ENCODE measurements at places on chromosomes 3 and 15. TPM values are rescaled to one million over a fixed set of nuclear protein-coding genes. Genes with fewer than 3 reads are reported as not detected.

The LSMEM2 gene
- not detected for total RNA-seq

GRCh38 chr3:4162096-4162495 is 141.1 kb upstream of the SETMAR start:
- H3K4me1 ChIP-seq: no peaks in the 10 kb centered on the region
- no peak for DNase-seq
- no peaks in the 10 kb centered on the region for H3K36me3 ChIP-seq
- H3K4me3 ChIP-seq: no peak overlapping the region
- H3K27me3 ChIP-seq: no peaks in the 10 kb centered on the region

GRCh38 chr15:90684281-90684680 is 32.9 kb upstream of the BLM start:
- H3K4me3 ChIP-seq: no peak overlapping the region
- no peaks in the 10 kb centered on the region for H3K36me3 ChIP-seq
- no peak overlapping the region for H3K27ac ChIP-seq

GRCh38 chr3:138127636-138128365 is 4.4 kb downstream of the A4GNT start:
- H3K4me3 ChIP-seq: no peak overlapping the region
- no peak for DNase-seq
- peaks cover 7% of the 10 kb centered on the region for H3K27me3 ChIP-seq

DNA sequence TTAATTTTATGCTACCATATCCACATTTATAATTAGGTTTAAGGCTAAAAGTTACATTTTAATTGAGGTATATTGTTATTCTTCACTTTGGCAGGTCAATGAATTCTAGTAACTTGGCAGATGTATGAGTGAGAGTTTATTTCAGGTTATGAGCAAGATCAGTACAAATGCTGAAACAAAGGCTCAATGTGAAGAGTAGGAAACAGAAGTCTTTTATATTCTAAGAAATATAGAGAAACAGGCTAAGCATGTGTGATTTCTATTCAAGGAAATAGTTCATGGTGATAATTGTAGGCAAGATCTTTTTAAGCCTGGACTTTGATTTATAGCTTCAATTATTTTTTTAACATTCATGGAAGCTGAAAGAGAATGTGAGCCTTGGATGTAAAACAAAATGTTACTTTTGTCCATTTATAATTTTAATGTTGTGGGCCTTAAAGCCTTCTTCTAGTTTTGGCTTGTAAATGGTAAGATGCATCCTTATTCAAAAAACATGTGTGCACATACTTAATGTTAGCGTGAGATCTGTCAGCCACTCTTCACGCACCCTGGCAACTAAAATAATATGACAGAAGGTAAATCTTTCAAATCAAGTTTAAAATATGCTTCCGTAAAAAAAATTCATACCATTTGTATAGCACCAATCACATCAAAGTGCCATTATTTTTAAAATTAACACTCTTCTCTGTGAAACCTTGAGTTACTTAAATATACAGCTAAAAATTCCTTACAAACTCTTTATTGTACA is 22.8 kb upstream of the OSTN start:
- H3K27me3 ChIP-seq: peaks cover 4% of the 10 kb centered on the region
- H3K27ac ChIP-seq: no peak overlapping the region
- DNase-seq: no peak
- H3K4me1 ChIP-seq: no peaks in the 10 kb centered on the region

The HESX1 gene
- 1.7 TPM for total RNA-seq

DNA sequence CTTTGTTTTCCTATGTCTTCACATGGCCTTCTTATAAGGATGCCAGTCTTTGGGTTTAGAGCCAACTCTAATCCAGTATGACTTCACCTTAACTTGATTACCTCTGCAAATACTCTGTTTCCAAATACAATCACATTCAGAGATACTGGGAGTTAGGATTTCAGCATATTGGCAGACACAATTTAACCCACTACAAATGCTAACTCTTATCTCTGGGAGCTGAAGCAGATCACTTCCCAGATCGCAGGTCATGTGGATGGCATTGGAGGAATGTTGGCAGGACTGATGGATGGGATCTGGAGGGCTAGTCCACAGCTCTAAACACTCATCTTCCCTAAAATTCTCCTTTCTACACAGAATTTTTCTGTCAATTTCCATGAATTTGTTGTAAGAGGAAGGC is 46.2 kb upstream of the ADGRG7 start:
- peaks cover 12% of the 10 kb centered on the region for H3K36me3 ChIP-seq
- peaks cover 34% of the 10 kb centered on the region for H3K4me1 ChIP-seq
- H3K4me3 ChIP-seq: no peak overlapping the region
- DNase-seq: no peak
- H3K27ac ChIP-seq: no peak overlapping the region

- peaks cover 3% of the 10 kb centered on the region for H3K36me3 ChIP-seq
- H3K4me1 ChIP-seq: peaks cover 51% of the 10 kb centered on the region
- no peak for DNase-seq
Measured at GRCh38 chr15:52021128-52021671, 2.2 kb downstream of the MAPK6 start.

- no peaks in the 10 kb centered on the region for H3K36me3 ChIP-seq
- H3K27me3 ChIP-seq: peaks cover 22% of the 10 kb centered on the region
- no peak within 1 kb of the TSS for H3K27ac ChIP-seq
- H3K4me3 ChIP-seq: peak within 1 kb of the TSS; percentile 68
- peak; percentile 88 for DNase-seq
Measured at GRCh38 chr3:30894521-30895251, at the start of gene GADL1. Gene GADL1 (minus strand): TSS chr3:30894661. CDS start chr3:30894614, 47 bp downstream.

The RTP2 gene
- not detected for total RNA-seq

The SH2D7 gene
- not detected for total RNA-seq

The GABRR3 gene
- not detected for total RNA-seq

The SLC51B gene
- not detected for total RNA-seq

The CLSTN2 gene
- total RNA-seq: 63.7 TPM

DNA sequence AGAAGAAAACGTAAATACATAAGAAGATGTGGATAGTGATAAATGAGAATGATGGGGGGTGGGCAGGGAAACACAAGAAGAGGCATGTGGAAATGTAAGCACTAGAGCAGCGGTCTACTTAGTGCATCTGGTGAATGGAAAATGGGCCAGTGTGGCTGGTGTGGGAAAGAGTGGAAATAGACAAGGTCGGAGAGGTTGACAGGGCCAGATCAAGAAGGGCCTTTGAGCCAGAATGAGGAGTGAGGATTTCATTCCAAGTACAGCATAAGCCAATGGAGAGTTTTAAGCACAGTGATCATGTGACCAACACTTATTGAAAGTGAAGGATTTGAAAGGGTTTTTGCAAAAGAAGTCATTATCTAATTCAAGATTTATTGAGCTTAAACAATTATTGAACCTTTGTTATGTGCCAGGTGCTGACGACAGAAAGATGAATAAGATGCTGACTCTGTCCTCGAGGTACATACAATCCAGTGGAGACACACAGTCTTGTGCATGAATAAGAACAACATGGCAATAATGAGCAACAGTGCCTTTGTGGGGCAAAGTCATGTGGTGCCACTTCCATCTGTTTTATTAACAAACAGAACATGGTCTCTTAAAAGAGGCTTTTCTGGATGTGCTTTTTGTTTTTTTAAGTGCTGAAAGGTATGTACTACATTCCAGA is 124.1 kb downstream of the MFSD1 start:
- no peak for DNase-seq
- no peaks in the 10 kb centered on the region for H3K4me1 ChIP-seq
- no peak overlapping the region for H3K4me3 ChIP-seq
- H3K36me3 ChIP-seq: no peaks in the 10 kb centered on the region

The PLA1A gene
- 0.82 TPM for total RNA-seq

DNA sequence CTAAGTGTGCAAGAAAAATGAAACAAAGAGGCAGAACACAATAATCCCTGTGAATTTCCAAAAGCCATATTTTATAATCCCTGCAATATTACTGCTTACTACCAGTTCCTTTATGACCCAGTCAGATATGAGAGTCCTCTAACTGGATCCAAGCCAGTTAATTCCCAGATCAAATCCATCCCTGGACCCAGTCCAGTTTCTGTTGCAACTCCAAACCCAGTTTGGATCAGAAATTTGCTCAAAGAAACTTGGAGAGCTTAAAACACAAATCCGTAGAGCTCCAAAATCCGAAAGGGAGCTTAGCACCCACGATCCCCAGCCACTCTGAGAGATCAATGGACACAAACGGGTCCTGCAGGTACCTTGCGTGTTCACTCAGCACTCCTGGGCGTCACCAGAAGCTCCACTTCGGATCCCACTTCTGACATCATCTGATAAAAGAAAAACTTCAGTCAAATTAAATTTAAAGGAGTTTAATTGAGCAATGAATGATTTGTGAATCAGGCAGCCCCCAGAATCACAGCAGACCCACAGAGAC is 32.6 kb upstream of the THUMPD3 start:
- H3K4me1 ChIP-seq: peaks cover 18% of the 10 kb centered on the region
- no peaks in the 10 kb centered on the region for H3K27me3 ChIP-seq
- peaks cover 2% of the 10 kb centered on the region for H3K36me3 ChIP-seq

GRCh38 chr3:113113361-113113760 is 98.0 kb upstream of the BOC start:
- no peak overlapping the region for H3K27ac ChIP-seq
- no peaks in the 10 kb centered on the region for H3K27me3 ChIP-seq
- DNase-seq: no peak

DNA sequence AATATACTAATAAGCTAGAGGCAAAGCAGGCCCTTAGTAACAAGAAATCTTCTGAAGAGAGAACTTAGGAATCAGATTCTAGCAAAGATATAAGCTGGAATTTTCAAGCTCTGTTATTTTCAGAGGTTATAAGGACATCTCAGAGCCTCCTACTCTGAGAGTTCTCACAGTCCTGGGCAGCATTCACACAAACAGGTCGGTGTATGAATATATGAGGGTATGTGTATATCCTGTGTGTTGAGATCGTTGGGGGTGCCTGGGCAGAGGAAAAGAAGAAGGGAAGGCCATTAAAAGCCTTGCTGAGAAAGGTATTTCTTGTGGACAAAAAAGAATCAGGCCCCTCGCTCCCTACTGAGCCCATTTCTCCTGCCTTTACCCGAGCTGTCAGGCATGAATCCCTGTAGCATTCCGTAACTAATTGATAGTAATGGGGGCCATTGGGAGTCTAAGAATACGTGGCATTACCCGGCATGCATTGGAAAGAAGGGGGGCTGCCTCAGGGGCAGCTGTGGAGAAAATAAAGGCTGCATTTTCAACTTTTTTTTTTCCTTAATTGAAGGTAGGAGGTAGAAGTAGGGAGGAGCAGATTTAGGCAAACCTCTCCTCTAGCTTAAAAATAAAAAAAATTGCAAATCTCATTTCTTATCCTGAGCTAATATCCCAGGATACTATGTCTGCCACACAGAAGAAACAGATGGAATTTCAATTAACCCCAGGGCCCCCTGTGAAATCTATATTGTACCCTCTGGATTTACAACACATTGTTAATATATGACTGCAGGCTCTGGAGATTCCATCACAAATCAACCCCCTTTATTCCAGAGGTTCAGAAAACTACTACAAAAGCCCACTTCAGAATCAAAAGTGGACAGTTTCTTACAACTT is 103.8 kb downstream of the GTPBP8 start:
- no peaks in the 10 kb centered on the region for H3K27me3 ChIP-seq
- H3K4me1 ChIP-seq: peaks cover 28% of the 10 kb centered on the region
- no peak for DNase-seq
- no peak overlapping the region for H3K4me3 ChIP-seq
- peak overlapping the region; percentile 14 for H3K27ac ChIP-seq
- no peaks in the 10 kb centered on the region for H3K36me3 ChIP-seq

- H3K27me3 ChIP-seq: peaks cover 5% of the 10 kb centered on the region
- no peak within 1 kb of the TSS for H3K27ac ChIP-seq
- H3K36me3 ChIP-seq: no peaks in the 10 kb centered on the region
- no peak within 1 kb of the TSS for H3K4me3 ChIP-seq
- DNase-seq: no peak
- H3K4me1 ChIP-seq: peaks cover 20% of the 10 kb centered on the region
Measured at GRCh38 chr3:63652066-63652725, at the start of gene SNTN. Gene SNTN (plus strand): TSS chr3:63652675. CDS start chr3:63652688, 13 bp downstream.

The SLC28A2 gene
- total RNA-seq: not detected

GRCh38 chr3:130906374-130906995 is 12.6 kb downstream of the ATP2C1 start:
- no peak overlapping the region for H3K4me3 ChIP-seq
- no peaks in the 10 kb centered on the region for H3K27me3 ChIP-seq
- DNase-seq: no peak
- H3K36me3 ChIP-seq: peaks cover 1% of the 10 kb centered on the region
- H3K27ac ChIP-seq: peak overlapping the region; percentile 4
- H3K4me1 ChIP-seq: peaks cover 23% of the 10 kb centered on the region

GRCh38 chr15:40420071-40420713 is 14.6 kb downstream of the IVD start:
- H3K27me3 ChIP-seq: no peaks in the 10 kb centered on the region
- no peak for DNase-seq
- no peak overlapping the region for H3K4me3 ChIP-seq
- no peak overlapping the region for H3K27ac ChIP-seq
- H3K4me1 ChIP-seq: peaks cover 13% of the 10 kb centered on the region
- peaks cover 11% of the 10 kb centered on the region for H3K36me3 ChIP-seq

DNA sequence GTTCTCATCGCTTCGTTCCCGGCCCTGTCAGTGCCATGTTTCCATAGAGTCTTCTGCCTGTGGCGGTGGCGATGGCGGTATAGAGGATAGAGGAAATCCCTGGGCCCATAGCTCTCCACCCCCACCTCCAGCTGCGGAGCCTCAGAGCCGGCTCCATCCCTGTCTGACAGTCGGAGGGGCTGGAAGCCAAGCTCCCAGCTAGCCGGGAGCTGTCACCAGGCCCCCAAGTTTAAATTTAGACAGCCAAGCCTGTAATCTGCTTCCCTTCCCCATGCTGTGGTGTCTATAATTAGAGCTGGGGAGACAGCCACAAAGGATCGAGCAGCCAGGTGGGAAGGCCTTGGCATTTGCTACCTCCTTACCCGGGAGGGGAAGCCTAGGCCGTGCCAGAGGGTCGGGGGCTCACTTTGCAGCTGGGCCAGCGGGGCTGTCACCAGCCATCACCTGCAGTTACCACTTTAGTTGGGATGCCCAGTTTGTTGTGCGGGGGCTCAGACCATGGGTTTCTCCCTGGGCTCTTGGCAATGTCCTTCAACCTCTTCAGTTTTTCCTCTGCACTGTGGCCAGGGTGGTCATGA is 56.3 kb upstream of the SEC13 start:
- DNase-seq: no peak
- H3K27me3 ChIP-seq: peaks cover 19% of the 10 kb centered on the region
- H3K4me3 ChIP-seq: no peak overlapping the region

DNA sequence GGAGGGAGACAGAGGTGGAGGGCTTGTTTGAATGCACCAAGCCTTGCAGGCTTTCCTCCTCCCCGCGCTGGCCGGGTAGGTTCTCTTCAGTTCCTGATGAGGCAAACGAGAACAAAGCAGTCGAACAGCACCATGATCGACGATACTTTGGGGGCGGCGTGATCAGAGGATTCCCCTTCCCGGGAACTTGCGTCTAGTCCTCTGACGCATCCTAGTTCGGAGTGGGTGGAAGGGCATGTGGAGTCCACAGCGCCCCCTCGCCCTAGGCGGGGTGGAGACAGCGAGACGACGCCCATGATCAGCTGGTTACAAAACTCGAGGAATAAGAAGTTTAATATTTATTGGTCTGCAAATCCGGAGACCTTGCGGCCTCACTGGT is 452 bp upstream of the SV2B start:
- H3K27ac ChIP-seq: no peak overlapping the region
- DNase-seq: no peak
- no peaks in the 10 kb centered on the region for H3K36me3 ChIP-seq
- H3K4me1 ChIP-seq: peaks cover 13% of the 10 kb centered on the region
- peak overlapping the region; percentile 62 for H3K4me3 ChIP-seq

The SEMA3B gene
- 9.6 TPM for total RNA-seq

The CCR4 gene
- total RNA-seq: not detected

- DNase-seq: no peak
- no peaks in the 10 kb centered on the region for H3K27me3 ChIP-seq
- peaks cover 7% of the 10 kb centered on the region for H3K36me3 ChIP-seq
- no peak overlapping the region for H3K4me3 ChIP-seq
- no peak overlapping the region for H3K27ac ChIP-seq
- peaks cover 8% of the 10 kb centered on the region for H3K4me1 ChIP-seq
Measured at GRCh38 chr3:62210011-62210410, 163.3 kb downstream of the FEZF2 start.
